Pulmonary artery endothelial cell (primary cell): ENCODE measurements at places on chromosomes 1 and 21. TPM values are rescaled to one million over a fixed set of nuclear protein-coding genes. Genes with fewer than 3 reads are reported as not detected.
A peak's percentile ranks its signal among the peaks of the same experiment; 100 is the strongest.

DNA sequence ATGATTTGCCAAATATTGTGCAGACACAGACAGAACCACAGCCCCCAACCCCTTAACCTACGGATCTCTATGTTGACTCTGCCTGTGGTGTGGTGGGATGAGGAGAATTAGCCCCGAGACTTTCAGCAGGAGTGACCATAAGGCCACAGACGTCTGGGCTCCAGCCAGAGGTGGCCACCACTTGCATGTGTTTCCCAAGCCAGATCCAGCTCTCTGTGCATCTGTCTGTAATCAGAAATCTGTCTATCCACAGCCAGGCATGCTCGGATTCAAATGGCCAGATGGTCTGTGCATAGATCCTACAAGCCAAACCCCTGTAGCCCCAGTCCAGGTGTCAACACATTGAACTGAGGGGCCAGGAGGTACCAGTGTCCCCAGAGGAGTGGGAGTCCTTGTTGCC, 140.6 kb downstream of the SYF2 start:
- DNase-seq = no peak

- no peak for DNase-seq
These were observed 2.3 kb downstream of the RHOU start for GRCh38 chr1:228737601-228738041.

DNA sequence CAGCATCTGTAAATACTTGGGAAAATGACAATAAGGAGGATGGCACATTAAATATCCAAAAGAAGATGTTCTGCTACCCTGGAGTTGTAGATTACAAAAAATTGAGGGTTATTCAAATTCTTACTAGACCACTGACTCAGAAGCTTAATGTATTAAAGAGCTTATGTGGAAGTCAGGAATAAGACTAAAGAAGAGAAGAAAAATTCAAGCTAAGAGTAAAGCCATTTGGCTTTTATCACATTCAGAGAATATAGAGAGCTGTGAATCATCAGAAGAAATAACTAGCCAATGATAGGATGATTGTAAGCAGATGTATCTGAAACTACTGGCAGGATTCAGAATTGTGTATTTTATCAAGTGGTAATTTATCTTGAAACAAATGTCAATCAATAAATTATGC, 237.0 kb downstream of the TBX15 start:
- DNase-seq = no peak

DNA sequence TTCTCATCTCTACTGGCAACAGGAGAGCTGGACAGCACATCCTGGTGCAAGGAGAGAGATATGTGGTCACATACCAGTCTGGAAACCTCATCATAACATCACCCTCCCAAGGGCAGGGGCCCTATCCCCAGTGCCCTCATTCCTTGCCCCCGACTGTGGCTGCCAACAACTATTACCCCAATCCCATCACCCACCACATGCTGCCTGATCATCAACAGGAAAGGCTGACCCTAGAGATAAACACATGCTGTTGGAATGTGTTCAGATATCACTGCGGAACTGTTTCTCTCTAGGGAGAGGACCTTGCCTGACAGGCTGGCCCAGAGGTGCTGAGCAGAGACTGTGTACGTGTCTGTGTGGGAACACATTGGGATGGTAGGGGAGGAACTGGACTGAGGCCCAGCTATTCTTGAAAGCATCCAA, 4.5 kb upstream of the INKA2 start:
- DNase-seq = no peak

The F13B gene
- not detected in 2 replicates for total RNA-seq

GRCh38 chr1:218401441-218401997, 56.4 kb downstream of the TGFB2 start:
- DNase-seq = no peak

- DNase-seq = no peak
These were observed 2135.4 kb downstream of the MRPL39 start for GRCh38 chr21:23471877-23472276.

The VSIG8 gene
- not detected in 2 replicates for total RNA-seq

The NBPF4 gene
- not detected in 2 replicates for total RNA-seq

DNA sequence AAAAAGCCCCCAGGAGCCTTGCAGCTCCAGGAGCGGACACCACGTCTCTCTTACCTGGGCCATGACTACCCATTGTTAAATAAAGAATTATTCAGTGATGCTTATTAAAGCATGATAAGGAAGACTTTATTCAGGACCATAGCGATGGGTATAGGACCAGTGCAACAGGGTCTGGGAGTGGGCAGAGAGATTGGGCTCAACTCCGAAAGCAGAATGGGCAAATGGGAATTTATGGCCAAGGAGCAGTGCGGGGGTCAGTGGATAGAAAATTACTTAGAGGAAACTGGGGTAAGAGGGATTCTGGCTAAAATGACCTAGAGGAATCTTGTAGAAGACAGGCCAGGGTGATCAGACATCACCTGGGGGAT, 580 bp upstream of the ATP5PO start:
- DNase-seq = no peak

- DNase-seq = no peak
These were observed 14.5 kb downstream of the SAMD11 start for GRCh38 chr1:938088-938683.

The CELF3 gene
- not detected in 2 replicates for total RNA-seq

GRCh38 chr1:1135339-1136136, 19.6 kb upstream of the C1orf159 start:
- no peak for DNase-seq

- DNase-seq = peak; percentile 36
These were observed 101.5 kb upstream of the SLFNL1 start for GRCh38 chr1:41122851-41123518.

DNA sequence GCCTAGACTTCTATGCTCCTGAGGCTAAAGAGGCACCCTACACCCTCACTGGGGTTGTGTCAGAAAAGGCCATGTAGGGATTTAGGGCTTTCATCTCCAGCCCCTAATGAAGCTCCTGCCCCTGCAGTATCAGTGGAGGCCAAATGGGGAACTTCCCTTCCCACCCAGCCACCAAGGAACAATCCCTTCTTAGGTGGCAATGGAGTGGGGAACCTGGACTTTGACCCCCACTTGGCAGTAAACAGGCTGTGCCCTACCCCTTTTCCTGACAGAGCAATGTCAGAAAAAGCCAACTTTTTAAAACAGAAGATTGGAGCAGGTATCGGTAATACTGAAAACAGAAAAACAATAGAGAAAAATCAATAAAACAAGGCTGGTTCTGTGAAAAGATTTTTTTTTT, 35.5 kb upstream of the SLC19A2 start:
- no peak for DNase-seq

The RRAGC gene
- 17.1 and 20.2 TPM in 2 replicates for total RNA-seq
